Right kidney (tissue), 9 donors: ENCODE measurements at places on chromosomes 12 and 14.
A peak's percentile ranks its signal among the peaks of the same experiment; 100 is the strongest.

DNA sequence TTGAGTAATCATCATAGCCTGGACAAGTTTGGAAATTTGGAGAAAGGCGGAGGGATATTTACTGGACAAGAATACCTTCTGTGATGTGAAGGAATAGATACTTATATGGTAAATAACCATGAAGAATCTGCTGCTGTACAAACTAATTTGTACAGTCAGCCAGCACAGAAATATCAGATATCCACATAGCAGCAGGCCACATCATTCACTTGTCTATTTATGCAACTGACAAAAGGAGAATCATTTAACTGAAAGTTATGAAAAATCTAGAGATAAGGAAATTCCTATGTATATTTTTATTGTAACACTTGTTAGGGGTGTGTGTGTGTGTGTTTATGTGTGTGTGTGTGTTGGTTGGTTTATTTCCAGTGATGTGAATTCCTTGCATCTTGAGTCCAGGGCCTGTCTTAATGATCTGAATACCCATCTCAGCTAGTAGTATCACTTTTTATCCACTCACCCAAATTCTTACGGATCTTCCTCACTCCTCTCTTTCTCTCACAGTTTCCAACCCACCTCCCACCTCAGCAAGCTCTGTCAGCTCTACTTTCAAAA is 10.5 kb upstream of the LRIG3 start:
- no peak for DNase-seq

DNA sequence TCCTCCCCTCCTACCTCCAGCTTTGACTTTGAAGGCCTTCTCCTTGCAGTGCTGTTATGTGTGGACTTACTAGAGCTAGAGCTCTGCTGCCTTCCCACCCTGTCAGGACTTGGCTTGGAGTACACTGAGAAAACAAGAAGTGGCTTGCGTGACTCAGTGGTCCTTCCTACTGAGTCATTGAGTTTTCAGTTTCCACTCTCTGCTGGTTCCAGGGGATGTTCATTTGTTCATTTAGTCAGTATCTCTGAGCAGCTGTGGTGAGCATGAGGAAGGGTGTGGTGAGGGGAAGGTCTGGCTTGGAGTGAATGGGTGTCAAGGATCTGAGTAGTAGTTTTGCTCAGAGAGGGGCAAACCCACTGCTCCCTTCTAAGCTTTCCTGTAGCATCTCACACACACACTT is 17.2 kb upstream of the ELK3 start:
- no peak for DNase-seq

GRCh38 chr12:17928708-17929366 is 161.2 kb downstream of the RERGL start:
- no peak for DNase-seq

- no peak for DNase-seq
Measured at GRCh38 chr14:32075672-32076277, 1.3 kb upstream of the ARHGAP5 start.

GRCh38 chr14:54683882-54684794 is 117.2 kb downstream of the SAMD4A start:
- no peak for DNase-seq

- no peak for DNase-seq
Measured at GRCh38 chr12:96501133-96501761, 11.9 kb downstream of the CFAP54 start.

- DNase-seq = no peak
Measured at GRCh38 chr14:83779266-83779665, 1750.7 kb upstream of the FLRT2 start.

DNA sequence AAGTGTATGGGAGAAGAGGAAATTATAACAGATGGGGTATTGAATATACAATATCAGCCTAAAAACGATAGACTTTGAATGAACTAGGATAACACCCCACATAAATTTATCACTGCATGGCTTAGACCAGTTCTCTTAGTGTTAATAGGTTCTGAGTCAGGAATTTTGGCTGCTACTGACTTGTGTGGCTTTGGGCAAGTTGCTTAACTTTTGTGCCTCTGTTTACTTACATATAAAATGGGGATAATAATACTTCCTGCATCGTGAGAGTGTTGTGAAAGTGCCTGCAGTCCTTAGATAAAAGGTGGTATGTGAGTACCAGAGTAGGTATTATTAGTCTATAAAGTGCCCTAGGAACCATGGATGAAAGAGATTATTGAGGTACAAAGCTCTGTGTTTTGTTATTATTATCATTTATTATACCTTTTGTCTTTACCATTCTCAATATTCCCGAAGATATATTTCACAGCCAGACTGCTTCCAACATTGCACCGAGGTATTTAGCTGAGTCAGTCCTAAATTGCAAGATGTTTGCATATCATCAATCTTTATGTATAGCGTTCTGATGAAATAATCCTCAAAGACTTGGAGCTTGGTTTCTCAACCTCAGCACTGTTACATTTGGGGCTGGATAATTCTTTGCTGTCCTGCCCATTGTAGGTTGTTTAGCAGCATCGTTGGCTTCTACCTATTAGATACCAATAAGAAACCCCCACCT is 2.3 kb upstream of the PAWR start:
- DNase-seq = no peak

GRCh38 chr14:87430214-87430613 is 562.8 kb downstream of the GALC start:
- DNase-seq = no peak

GRCh38 chr14:68672609-68673285 is 120.1 kb downstream of the ZFP36L1 start:
- DNase-seq = no peak

GRCh38 chr14:52769887-52770286 is 21.5 kb downstream of the GNPNAT1 start:
- no peak for DNase-seq

GRCh38 chr12:131828671-131829355 is 620 bp downstream of the MMP17 start:
- peak; percentile 49 for DNase-seq

DNA sequence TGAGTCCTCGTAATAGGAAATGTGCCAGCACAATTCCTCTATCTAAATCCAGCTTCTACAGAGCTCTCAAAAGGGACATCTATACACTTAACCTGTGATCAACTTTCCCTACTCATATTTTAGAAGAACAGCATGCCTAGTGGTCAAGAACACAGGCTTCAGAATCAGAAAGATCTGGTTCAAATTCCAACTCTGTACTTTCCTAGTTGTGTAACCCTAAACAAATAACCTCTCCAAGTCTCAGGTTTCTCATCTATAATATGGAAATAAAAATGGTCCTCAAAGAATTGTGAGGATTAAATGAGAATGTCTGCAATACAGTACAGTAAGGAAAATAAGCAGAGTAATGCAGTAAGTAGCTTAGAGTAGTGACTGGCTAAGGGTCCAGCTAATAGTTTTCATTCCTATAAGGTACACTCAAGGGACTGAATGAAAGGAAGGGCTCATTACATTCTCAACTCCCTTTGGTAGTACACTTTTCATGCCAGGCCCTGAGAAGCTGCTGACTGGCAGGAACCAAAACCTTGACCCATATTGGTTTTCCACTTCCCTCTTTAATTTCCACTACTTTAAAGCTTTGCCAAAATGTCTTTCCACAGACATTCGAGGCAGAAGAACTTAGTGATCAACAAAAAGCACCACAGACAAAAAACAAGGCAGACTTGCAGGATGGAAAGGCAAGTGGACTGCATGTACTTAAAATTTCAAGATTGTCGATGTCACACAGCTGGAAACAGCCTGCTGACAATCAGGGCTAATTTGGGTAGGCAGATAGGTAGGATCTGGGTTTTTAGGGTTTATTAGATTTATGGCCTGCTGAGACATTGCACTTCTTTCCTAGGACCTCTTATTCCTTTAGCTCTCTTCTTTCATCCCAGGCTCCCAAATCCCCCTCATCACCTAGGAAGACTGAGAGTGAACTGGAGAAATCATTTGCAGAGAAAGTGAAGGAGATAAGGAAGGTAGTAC is 4.3 kb downstream of the CCDC196 start:
- no peak for DNase-seq

GRCh38 chr12:56922031-56922430 is 12.2 kb downstream of the SDR9C7 start:
- DNase-seq = no peak

DNA sequence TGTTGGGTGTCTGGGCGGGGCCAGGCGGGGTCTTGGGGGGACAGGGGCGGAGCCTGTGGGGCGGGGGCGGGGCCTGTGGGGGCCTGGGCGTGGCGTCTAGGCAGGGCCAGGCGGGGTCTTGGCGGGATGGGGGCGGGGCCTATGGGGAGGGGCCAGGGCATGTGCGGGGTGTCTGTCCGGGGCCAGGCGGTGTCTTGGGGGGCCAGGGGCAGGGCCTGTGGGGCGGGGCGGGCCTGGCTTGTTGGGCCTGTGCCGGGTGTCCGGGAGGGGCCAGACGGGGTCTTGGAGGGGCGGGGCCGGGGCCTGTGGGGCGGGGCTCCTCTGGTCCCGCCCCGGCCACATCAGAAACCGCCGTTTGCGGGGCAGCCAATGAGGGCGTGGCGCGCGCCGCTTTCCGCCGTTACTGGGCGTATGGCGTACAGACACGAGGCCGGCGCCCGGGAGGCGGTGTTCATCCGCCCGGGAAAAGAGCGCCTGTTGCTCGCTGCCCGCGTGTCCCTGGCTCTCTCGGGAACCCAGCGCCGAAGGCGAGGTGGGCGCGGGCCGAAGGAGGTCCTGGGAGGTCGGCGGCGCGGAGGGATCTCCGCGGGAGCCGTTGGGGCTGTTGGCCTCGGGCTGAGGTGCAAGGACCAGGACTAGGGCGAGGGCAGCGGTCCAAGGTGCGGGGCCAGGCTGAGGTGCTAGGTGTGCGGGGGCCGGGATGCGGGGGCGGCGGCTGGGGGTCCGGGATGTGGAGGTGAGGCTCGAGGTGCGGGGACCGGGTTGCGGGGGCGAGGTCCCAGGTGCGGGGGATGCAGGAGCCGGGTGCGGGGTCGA is at the start of gene PIWIL1:
PIWIL1 (plus strand) TSS at position 400 of the 816 bp plus-strand sequence. CDS start 4,705 bp downstream, outside the sequence.
- DNase-seq = no peak

DNA sequence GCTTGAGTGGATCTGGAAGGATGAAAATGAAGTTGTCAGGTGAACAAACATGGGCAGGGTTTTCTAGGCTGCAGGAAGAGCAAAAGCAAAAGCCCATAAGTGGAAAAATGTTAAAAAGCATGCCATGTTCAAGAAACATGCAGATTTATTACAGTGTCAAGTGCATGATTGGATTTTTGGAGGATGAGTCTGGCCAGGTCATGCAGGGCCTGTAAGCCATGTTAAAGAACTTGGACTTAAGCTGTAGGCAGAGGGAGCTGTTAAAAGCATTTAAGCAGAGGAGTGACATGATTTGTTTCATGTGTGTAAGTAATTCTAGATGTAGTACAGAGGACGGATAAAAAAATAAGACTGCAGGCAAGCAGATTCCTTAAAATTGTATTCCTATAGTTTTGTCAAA is 16.3 kb upstream of the SINHCAF start:
- peak; percentile 36 for DNase-seq

DNA sequence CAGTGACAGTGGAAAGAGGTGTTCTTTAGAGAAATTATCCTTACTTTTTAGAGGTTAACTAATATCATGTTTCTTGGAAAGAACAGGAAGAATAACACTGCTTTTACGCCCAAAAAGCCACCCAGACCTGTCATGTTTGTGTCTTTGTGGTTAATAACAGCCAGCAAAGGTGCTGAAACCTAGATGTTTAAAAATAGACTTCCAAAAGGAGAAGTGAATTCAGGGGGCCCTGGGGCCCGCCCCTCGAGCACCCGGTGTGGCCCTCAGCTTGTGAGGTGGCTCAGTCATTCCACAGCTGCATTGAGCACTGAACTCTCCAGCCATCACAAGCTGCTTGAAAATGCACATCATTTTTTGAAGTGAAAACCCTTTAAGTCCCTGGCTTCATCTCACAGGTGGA is 20.8 kb upstream of the AMN start:
- no peak for DNase-seq

- DNase-seq = peak; percentile 65
Measured at GRCh38 chr12:131137836-131138637, 184.3 kb downstream of the ADGRD1 start.

DNA sequence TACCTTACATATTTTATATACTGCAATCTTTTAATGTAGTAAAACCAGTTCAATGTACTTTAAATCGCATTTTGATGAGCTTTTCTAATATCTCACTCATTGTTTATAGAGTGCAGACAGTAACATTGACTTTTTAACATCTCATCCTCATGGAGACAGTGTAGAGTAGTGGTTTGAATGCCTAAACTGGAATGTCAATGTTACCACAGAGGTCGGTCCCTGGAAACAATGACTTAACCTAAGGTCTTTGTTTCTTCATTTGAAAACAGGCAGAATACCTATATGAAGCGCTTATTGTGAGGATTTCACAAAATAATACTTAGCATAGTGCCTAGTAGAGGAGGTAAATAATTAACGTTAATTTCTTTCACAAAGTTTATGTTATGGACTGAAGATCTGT is 5.0 kb downstream of the CDK17 start:
- DNase-seq = no peak

DNA sequence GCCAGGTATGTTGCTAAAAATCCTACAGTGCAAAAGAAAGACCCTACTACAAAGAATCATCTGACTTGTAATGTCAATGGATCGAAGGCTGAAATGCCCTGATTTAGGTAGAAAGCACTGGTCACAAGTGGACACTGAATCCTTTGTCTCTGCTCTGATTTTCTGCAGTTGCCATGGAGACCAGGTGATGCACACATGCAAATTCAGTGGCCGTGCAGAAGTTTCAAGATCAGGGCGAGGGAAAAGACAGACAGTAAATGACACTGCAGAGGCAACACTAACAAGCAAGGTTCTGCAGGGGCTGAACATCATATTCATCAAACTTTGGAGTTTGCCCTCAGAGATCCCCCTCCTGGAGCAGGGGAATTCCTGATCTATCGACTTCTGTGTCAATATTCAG is 370.3 kb upstream of the TMEM132C start:
- no peak for DNase-seq

- DNase-seq = no peak
Measured at GRCh38 chr12:52687497-52688385, 7.5 kb upstream of the KRT1 start.

DNA sequence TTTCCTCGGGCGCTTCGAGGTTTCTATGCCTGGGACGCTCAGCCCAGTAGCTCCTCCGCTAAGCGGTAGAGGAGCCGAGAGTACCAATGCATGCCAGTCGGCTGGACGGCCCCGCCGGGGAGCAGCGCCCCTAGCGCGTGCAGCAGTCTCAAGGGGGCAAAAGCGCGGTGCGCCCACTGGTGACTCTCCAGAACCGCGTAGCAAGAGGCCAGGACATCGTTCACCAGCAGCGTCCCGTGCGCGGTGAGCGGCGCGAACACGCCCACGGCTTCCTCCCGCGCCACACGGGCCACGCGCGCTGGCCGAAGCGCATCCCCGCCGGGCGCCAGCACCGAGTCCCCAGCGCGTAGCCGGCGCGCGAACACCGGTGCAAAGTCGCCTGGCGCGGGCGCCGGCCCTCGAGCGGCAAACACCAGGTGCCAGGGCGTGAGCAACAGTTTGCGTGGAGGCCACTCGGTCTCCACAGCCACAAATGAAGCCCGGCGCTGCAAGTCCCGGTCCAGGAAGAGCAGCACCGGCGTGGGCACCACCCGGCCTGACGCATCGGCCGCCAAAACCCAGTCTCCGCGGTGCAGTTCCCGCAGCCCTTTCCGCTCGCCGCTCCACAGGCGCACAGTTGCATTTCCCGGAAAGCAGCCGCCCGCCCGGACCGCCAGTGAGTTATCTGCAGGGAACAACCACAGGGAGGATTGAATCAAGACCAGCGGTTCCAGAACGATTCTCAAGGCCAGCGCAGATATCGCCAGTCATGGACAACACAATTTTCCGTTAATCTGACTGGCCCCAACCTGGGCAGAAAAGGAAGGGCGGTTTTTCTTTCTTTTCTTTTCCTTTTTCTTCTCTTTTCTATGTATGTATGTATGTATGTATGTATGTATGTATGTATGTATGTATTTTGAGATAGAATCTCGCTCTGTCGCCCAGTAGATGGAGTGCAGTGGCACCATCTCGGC is 4.5 kb downstream of the DHH start:
- DNase-seq = peak; percentile 82
